CD8-positive, alpha-beta memory T cell (primary cell): ENCODE measurements at places on chromosomes 6 and 20.
A peak's percentile ranks its signal among the peaks of the same experiment; 100 is the strongest.

DNA sequence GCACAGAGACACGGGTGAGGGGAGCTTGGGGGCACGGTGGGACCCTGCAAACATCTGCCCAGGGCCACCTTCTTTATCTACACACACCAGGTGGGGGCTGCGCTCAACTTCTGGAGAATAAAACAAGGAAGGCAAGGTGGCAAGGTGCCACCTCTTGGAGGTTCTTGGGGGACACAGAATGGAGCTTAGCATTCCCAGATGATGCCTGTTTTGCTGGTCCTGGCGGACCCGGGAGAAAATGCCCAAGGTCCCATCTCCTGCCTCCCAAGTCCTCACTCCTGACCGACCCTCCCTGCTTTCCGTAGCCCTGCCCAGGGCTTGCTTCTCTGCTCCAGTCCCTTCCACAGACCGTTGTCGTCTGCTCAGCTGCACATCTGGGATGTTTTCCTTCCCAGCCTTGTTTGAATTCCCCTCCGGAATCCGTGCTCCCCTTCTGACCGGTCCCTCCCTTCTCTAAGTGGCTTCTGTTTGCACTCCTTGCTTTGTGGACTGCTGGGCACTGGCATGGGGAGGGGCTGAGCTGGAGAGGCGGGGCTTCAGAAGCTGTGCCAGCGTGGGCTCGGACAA lies 13.1 kb downstream of the ITPR3 start:
- DNase-seq = no peak

GRCh38 chr6:17505062-17505476 lies 95.0 kb upstream of the FAM8A1 start:
- DNase-seq = no peak

DNA sequence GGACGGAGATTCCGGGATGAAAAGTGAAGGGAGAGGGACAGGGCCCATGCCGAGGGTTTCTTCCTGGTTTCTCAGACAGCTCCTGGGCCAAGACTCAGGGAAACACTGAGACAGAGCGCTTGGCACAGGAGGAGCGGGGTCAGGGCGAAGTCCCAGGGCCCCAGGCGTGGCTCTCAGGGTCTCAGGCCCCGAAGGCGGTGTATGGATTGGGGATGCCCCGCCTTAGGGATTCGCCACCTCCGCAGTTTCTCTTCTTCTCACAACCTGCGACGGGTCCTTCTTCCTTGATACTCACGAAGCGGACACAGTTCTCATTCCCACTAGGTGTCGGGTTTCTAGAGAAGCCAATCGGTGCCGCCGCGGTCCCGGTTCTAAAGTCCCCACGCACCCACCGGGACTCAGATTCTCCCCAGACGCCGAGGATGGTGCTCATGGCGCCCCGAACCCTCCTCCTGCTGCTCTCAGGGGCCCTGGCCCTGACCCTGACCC lies 55.0 kb upstream of the HLA-A start:
- peak; percentile 49 for DNase-seq

DNA sequence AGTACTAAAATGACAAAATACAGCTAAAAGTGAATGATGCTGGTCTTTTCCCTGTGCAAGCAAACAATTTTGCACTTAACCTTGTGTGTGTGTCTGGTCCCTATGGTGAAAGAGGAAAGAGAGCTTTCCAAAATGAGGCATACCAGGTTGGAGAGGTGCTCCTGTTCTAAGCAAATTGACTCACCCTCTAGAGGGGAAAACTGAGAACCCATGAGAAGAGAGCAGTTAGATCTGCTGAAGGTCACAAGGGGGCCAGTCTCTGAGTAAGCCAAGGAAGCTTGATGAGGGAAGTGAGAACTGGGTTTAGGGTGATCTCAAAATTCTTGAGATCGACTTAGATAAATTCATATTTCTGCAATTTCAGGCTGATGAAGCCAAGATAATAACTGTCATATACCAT lies 157.5 kb upstream of the TBX18 start:
- DNase-seq = no peak

GRCh38 chr6:2764610-2765165 lies 505 bp upstream of the WRNIP1 start:
- peak; percentile 74 for DNase-seq

GRCh38 chr6:129411092-129411491 lies 298.9 kb downstream of the ARHGAP18 start:
- DNase-seq = no peak

- no peak for DNase-seq
Observed at GRCh38 chr6:90537723-90538258, 49.1 kb downstream of the MAP3K7 start.

- DNase-seq = peak; percentile 57
Observed at GRCh38 chr20:59253325-59253724, 47.1 kb upstream of the EDN3 start.

DNA sequence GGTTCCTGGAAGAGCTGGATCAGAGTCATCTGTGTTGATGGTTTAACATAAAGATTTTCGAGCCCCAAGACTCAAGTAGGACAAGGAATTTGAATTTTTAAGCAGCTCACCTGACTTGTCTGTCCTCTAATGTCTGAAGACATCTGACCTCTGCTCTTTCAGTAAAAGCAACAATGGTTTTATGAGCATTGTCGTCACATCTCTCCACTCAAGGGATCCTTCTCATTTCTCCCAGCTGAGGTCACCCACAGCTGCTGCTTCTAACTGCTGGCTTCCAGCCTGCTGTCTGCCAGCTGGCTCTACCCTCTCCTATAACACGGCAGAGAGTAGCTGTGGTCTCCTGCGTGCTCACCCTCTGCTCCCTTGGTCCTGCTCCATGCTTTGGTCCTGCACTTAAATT lies 24.7 kb upstream of the HDAC2 start:
- DNase-seq = no peak

GRCh38 chr20:10504994-10505730 lies 70.1 kb downstream of the SLX4IP start:
- no peak for DNase-seq

DNA sequence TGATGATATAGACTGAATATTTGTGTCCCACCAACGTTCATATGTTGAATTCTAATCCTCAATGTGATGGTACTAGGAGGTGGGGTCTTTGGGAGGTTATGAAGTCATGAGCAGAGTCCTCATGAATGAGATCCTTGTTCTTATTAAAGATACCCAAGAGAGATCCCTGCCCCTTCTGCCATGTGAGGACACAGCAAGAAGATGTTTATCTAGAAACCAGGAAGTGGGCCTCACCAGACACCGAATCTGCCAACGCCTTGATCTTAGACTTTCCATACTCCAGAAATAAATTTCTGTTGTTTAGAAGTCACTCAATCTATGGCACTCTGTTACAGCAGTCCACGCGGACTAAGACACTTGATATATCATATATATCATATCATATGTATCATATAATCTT lies 67.7 kb upstream of the GCM1 start:
- no peak for DNase-seq

DNA sequence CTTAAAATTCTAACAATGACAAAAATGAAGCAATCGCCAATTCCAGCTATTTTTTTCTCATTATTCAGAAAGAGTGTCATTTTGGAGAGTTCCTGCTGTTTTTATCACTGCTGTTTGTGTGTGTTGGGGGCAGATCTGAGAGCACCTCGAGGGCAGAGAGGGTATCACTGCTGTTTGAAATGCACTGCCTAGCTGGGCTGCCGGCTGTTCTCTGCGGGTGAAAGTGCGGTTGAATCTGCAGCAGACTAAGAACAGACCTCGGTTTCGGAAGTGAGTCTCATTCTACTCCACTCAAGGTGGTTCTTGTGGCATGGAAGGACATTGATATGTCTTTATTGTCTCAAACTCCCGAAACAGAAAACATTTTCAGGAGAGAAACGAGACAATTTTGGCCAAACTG lies 18.3 kb downstream of the INSM1 start:
- DNase-seq = no peak

GRCh38 chr6:129032602-129033001 lies 149.7 kb downstream of the LAMA2 start:
- DNase-seq = no peak

DNA sequence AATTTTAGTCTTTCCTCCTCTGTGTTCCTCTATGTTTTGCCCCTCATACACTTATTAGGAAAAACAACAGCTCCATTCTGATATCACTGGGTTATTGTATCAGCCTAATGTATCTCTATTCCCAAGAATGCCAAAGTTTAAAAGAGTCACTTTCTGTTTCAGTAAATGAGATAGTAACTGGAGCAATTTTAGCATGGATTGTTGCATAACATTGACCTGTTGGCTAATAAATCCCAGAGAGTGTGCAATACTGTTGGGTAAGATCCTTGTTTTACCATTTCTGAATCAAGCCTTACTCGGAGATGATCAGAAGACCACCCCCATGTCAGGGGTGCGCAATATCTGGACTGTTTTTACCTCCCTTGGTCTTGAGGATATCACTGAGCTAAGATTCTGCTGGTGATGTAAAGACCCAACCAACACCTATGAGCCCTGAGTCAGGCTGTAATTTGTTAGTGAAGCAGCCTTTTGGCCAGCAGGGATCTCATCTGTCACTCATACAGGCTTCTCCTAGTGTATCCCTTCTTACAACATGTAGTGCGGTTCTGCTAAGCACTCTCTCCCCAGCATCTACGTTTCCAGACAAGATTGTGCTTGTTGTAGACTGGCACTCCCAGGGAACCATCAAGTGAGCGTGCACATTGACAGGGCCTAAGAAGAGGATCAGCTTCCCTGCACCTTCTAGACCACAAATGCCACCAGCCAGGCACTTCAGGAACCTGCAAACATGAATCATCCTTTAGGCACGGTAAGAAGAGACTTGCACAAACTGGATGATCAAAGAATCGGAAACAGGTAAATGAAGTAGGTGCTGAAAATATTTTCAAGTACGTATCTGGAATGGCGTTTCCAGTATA lies 11.5 kb upstream of the IPCEF1 start:
- no peak for DNase-seq

- no peak for DNase-seq
Observed at GRCh38 chr20:33701629-33702450, 15.7 kb upstream of the E2F1 start.
